ENCODE measurements at places on chromosomes 3 and 15.

DNA sequence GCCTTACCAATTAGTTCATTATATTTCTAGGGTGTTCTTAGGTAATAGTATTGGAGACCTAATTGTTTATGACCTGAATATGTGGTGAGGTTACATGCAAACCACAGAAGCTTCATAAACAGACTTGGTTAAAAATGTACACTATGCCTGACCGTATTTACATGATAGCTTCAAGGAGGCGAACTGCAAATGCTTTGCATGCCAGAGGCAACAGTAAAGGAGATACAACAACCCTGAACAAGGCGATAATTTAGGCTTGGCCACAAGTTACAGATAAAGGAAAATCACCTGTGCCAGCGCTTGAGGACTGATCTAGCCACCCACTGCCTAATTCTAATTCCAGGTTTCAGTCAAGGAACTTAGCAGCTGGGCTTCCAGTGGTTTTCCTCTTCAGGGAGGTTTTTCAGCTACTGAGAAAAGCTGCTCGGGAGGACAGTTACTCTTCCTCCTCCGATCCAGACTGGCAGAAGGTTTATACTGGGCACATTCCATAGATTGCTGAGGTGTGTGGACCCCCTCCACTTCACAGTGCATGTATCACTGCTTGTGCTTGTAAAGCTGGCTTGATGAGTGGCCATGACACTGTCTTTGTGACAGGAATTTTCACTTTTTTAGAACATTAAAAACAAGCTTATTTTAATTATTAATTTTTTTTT lies 95.6 kb downstream of the DHX36 start:
- DNase-seq = no peak

DNA sequence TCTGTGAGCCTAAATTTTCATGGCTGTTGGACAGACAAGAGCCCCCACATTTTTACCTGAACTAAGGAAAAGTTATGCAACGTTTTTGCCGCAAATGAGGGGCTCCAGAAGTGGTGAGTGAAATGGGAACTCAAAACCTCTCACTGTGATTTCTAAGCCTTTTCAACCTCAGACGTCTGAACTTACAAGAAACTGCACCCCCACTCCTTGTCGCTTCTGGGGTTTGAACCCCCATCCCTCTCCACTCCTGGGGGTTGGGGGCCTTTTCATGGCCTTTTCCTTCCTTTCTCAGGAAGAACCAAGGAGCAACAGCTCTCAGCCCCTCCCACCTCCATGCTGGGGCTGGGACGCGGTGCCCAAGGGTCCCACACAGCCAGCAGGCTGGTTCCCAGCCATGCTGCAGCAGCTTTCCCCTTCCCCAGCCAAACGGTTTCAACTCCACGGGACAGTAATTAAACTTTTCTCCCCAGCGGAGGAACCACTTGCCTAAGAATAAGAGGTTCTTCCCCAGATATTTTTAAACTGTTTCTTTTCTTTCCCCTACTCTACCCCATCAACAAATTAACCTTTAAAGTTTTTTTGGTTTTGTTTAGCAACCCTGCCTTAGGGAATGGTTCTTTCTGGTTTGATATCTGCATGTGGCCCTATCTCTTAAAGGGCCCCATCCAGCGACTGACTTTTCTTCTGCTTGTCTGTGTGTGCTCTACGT lies 387.6 kb upstream of the CBLB start:
- no peak for DNase-seq

GRCh38 chr3:38990621-38991020 lies 61.1 kb downstream of the SCN11A start:
- no peak for DNase-seq

GRCh38 chr3:8645712-8646111 lies 1.1 kb upstream of the SSUH2 start:
- DNase-seq = no peak

- no peak for DNase-seq
Observed at GRCh38 chr3:79414806-79415205, 353.0 kb downstream of the ROBO1 start.

Data from lung microvascular endothelial cell (primary cell).